ENCODE measurements at places on chromosomes 6 and 20.

DNA sequence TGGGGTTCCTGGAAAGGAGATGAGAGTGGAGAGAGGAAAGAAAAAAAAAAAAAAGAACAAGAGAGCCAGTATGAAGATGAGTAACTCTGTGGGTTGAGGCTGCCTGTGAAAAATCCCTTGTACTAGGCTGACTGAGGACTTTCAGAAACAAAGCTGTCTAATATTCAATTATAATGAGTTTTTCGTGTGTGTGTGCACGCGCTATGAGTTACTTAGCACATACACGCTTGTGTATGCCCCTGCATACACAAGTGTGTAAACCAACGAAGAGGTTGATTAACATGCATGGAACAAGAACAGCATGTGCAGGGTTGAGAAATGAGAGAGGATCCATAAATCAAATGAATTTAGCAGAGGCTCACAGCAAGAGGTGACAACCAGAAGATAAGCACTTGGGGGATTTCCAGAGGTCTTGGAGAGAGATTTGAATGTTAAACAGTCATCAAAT, 4.8 kb upstream of the RBPJL start:
- no peak for DNase-seq

- DNase-seq, result peak; percentile 88
Observed at GRCh38 chr6:11766589-11767450, 11.8 kb downstream of the ADTRP start.

DNA sequence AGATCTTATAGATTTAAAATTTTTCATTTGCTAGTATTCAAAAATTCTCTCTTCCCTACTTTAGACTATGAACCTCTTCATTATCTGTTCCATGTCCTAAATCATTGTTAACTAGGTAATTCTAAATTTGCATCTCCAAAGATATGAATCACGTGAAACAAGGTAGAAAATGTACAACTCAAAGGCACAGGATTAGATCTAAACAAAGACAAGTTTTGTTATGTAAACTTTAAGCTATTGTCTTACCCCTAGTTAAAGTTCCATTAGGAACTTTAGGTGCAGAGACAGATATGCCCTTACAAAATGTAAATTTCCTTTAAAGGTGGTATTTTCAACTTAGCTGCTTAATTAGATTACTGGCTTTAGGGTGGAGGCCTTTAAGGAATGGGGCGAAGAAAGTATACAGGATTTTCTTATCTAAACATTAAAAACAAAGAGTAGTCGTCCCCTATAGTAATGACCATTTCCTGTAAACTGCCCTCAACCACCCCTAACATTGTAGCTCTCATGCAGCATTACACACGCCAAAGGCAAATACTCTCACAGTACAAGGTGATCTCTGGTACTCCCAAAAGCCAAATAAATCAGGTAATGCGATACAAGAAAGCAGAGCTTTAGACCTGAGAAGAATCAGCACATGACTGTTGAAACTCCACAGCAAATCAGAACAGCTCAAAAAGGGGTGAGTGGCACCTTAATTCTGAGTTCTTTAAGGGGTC, 57.4 kb upstream of the MRAP2 start:
- DNase-seq, result no peak

GRCh38 chr20:46900826-46901225, 6.2 kb downstream of the EYA2 start:
- no peak for DNase-seq

- no peak for DNase-seq
Observed at GRCh38 chr6:137917551-137918325, 50.7 kb downstream of the TNFAIP3 start.

DNA sequence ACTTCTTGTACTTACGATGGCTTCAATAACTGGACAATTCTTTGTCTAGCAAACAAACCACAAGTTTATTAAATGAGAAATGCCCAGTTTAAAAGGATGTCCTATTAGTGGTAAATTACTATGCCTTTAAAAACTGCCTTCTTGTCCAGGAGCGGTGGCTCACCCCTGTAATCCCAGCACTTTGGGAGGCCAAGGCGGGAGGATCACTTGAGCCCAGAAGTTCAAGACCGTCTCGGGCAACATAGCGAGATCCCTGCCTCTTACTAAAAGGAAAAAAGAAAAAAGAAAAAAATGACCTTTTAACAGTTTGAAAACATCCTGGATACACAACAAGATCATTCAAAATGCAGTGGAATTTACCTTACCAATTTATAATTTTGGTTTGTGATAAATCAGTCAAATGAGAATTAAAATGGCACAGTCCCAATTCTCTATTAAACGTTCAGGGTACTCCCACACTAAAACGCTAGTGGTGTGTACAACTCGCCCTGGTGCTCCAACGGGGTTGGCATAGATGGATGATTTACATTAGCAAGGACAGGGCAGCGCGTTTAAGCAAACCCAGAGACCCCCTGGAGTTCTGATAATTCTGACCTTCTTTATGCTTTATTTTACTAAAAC, 2.3 kb downstream of the ZBTB2 start:
- no peak for DNase-seq

- DNase-seq, result no peak
Observed at GRCh38 chr20:53888510-53888909, 181.9 kb downstream of the BCAS1 start.

DNA sequence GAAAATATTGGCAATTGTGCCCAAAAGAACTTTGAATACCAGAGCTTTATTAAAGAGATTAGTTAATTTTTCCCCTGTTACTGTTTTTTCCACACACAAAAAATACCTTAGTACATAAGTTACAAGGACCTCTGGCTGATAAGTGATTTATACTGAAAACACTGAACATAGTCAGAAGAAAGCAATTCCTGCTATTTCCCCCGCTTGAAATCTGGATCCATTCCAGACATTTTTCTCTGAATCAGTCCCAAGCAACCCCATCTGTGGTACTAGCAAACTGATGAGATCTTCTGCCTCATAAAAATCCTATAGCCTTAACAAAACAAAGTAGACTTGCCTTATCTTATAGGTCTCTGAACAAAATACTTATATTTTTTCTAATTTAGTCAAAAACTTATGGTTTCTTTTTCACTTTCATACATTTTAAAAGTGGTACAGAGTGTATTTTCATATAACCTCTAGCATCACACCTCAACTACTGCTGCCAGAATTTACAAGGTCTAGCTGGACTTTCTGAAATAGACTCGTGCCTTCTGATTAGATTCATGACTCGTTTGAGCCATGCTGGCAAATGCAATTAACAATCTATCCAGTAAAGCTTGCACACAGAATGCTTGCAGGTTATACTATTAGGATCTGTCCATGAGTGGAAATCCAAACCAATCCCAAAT, 111.9 kb downstream of the TBX18 start:
- peak; percentile 83 for DNase-seq

GRCh38 chr6:134058622-134059366, 6.4 kb upstream of the SLC2A12 start:
- DNase-seq, result no peak

DNA sequence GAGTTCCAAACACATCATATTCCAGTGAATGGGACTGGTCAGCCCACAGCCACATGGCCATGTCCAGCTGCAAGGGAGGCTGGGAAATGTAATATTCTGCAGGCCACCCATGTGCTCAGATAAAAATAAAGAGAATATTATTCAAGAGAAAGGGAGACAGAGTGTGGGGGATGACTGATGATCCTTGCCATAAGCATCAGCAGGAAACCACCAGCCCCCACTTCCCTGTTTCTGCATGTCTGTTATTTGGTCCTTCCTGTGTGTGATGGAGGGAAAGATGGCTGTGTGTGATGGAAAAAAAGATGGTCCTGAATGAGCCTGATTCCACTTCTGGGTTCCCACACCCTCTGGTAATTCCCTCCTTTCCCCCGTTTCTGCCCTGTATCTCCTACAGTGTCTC, 13.1 kb upstream of the RSPO4 start:
- no peak for DNase-seq

DNA sequence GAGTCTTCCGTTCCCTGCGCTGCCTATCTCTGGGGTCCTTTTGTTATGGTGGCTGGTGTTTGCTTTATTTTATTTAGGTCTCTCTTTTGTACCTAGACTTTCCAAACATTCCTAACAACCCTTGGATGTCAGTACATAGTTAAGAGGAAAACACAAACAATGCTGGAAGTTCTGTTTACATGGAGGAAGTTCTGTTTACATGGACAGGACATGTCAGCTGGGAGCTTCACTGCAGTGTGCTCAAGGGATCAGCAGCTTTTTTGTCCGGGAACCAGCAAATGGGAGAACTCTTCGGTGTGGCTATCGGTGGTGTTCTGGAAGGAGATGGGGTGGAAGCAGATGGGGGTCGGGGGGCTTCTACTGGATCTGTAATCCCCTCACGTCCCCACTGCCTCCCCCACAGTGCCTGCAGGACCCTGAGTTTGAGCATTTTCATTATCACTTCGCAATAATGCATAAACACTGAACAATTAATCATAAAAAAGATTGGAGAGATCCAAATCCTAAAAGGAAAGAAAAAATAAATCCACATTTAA, 2.7 kb downstream of the SERPINB6 start:
- DNase-seq, result no peak

- DNase-seq, result no peak
Observed at GRCh38 chr6:44229376-44230033, 6.1 kb downstream of the SLC29A1 start.

DNA sequence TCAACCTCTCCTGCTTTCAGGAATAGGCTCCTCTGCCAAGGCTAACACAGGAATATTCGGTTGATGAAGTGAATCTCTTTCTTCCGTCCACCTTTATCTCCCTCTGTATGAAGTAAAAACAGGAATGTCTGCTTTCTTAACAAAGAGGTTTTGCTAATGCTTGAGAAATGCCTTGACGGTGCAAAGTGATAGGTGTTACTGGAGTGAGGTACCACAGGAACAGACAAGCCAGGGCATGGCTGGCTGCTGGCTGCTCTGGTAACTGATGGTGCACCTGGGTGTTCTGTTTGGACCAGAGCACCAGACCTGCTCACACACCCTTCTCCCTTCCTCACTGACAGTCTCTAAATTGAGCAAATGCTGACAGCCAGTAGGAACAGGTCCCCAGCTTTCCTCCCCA, 174.0 kb upstream of the FBXL4 start:
- no peak for DNase-seq

DNA sequence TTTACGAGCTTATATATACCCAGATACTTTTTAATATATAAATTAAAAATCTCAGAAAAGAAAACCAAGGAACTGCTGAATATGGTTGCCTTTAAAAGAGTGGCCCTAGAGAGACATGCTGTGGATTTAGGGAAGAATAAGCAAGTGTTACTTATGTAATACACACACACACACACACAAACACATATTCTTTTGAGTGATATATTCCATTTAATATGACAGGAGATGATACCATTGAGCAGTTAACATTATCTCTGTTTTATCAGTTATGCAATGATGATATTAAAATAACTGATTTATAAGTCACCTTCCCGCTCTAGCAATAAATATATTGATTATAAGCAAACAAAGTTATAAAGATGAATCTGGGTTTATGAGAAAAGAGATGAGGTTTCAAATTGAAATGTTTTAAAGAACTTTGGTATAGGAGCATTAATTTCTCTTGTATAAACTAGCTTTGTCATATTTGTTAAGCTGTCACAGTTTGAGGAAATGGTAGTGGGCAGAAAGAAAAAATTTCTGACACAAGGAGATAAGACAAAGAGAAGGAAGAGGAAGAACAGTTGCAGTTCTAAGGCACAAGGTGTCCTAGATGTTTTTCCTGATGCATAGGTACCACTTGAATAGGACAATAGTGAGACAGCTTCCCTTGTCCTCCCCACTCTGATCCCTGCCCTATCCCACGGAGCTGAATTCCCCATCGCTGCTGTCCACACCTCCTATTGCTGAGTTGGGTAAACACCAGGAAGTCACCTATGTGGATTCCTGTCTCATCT, 26.4 kb downstream of the GPX5 start:
- no peak for DNase-seq

DNA sequence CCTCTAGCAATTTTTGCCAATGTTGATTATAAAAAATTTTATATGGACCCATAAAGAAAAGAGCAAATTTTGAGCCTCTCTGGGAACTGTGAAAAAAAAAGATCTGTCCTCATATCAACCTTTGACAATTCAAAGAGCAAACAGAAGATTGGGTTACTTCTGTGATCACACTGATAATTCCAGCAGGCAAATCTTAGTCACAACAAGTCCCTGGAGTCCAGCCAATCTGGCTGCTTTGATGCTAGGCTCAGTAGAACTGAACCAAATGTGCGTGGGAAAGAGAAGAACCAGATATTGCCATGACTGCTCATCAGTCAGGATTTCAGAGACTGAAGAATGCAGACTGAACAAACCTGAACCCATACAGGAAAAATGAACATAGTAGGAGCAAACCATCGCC, 438.4 kb upstream of the FLRT3 start:
- DNase-seq, result no peak

GRCh38 chr20:18133962-18134361, 3.7 kb upstream of the KAT14 start:
- DNase-seq, result no peak

DNA sequence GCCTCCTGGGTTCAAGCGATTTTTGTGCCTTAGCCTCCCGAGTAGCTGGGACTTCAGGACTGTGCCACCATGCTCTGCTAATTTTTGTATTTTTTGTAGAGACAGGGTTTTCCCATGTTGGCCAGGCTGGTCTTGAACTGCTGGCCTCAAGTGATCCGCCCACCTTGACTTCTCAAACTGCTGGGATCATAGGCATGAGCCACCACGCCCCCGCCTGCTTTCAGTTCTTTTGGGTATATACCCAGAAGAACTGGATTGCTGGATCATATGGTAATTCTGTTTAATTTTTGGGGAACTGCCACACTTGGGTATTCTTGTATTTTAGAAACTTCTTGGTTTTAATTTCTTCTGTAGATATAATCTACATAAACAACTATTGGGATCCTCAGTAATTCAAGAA, 17.0 kb downstream of the CDS2 start:
- no peak for DNase-seq

GRCh38 chr6:44012078-44012493, 115.2 kb downstream of the MRPL14 start:
- peak; percentile 64 for DNase-seq

- no peak for DNase-seq
Observed at GRCh38 chr20:59103573-59103972, 60.0 kb upstream of the ZNF831 start.

DNA sequence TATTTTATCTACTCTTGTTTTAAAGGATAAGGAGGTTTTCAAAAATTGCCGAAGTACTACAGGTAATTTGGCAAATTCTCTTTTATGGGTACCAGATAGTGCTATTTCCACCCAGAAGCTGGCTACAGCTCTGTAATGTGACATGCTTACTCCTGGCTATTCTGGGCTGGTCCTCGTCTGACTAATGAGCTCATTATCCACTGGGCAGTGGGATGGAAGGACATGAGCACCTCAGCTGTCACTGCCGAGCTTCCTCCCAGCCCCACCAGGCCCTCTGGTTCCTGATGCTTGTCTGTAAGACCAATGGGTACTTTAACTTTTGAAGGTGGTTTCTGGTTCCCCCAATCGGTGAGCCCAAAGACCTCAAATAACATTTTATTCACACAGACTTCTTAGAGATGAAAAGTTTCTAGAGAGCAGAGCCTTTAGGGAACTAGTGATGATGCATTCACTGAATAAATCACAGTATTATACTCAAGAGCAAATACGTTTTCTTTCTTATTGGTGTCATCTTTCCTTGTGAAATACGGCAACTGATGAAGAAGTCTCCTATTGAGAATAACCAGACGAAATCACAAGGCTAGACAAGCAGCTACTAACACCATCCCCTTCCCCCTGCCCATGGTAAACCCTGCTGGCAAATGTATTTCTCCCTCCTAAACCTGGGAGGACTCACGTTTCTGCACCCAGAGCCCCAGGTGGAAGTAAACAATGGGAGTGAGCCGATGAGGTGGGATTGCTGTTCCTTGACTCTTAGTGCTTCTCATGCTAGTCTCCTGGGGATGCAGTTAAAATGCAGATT, 80.8 kb downstream of the SLC22A3 start:
- no peak for DNase-seq

GRCh38 chr6:68572975-68573374, 62.1 kb upstream of the ADGRB3 start:
- no peak for DNase-seq

All from SW 1271 (cell line).